Activated naive CD4-positive, alpha-beta T cell treated with anti-CD3 and anti-CD28 coated beads, Interleukin-2, amount 50 U/mL, for 72 hours (primary cell): ENCODE measurements at places on chromosomes 13 and 19.

DNA sequence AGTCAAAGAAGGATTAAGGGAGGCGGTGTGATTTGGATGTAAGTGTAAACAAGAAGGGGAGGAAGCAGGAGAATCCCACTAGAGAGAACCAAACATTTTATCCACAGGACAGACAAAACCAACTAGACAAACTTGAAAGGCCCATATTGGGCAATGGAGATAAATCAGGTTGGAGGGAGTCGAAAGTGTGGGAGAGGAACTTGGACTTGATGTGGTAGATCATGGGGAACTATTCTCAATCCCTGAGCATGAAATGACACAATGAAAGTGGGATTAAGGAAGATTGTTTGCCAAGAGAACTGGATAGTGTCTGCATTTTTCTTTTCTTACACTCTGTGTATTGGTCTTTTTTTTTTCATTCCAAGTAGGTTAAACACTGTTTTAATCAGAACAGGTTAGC, 17.9 kb downstream of the GPR183 start:
- no peak for DNase-seq

DNA sequence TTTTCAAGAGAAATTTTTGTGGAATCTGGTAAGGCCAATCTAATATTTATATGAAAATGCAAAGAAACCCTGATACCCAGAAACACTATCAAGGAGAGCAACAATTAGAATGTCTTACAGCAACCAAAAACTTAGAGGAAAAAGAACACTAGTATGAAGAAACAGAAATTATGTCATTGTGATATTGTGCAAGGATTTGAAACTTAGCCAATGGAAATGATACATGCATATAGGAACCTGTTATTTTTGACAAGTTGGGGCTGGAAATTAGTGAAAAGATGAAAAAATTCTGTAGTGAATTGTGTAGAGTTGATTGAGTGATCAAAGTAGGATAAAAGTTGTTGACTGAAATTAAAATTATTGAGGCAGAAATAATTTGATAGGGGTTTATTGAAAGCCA, 792.6 kb upstream of the SLITRK6 start:
- no peak for DNase-seq

DNA sequence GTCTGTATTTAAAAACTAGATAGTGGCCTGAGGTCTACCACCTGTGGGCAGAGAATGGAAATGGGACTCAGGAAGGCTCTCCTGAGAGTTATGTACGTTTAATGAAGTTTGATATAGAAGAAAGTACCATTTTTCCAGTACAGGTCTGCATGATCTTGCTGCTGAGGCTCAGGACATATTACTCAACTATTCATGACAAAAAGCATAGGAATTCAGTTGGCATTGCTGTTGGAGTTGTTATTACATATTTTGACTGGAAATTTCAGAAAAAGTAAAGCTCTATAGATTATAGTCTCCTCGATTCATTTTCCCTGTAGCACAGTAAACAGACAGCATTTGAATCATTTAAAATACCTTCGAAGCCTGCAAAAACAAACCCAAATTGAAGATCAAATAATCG, 469.8 kb downstream of the DCT start:
- no peak for DNase-seq

DNA sequence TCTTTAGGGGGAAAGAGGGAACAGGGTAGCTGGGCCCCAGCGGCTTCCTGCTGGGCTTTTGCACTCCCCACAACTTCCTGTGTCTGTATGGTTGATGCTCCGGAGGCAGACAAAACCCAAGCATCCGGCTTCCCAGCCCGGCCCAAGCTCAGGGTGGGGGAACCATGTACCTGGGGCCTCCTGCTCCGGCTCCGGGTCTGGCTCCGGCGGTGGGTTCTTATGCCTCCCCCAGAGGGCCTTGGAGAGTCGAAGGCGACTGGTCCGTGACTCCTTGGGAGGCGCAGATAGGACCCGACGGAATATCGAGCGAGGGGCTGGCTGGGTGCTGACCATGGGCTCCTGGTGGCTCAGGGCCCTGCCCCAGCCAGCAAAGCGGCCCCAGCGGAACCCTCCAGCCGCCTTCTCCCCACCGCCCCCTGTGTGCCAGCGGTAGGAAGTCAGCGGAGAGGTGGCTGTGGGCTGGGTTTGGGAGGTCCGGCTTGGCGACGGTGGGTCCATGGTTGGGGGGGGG, 428 bp downstream of the RASAL3 start:
- DNase-seq = peak; percentile 80

- peak; percentile 53 for DNase-seq
Measured at GRCh38 chr19:51259348-51260245, 8.7 kb downstream of the SIGLECL1 start.

GRCh38 chr19:38693380-38694223, 46.2 kb downstream of the ACTN4 start:
- no peak for DNase-seq

DNA sequence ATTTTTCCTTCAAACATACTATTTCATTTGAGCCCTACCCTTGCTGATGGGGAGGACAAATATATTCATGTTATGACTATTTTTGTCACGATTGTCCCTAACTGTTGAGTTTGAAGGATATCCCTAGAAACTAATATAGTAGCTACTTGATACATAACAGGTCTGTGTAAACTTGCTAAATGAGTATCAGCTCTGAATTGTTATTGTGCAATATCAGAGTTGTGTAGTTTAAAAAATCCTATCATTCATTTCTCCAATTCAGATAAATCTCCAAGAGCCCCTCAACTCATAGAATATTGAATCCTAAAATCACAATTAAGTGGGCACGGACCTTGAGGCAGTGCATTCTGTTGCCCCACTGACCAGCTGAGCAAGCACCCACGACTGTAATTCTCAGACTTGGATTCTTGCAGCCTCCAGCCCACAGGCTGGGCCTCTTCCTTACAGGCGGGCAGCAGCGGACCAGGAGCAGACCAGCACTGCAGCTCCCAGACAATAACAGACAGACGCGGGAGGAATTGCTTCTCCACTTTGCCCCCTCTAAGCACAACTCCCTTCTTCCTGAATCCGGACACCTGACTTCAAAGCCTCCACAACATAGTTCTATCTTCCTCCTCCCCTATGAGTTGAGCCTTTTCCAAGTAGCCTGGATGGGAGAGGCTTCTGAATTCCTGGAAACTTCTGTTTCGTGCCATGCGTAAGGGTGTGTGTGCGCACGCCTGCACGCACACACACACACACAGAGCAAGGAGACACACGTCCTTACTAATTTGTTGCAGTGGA, 337.6 kb upstream of the ARGLU1 start:
- no peak for DNase-seq

GRCh38 chr19:16034958-16035560, 41.2 kb upstream of the TPM4 start:
- no peak for DNase-seq

- no peak for DNase-seq
Measured at GRCh38 chr19:8115805-8116396, 33.5 kb downstream of the FBN3 start.

GRCh38 chr19:46144756-46145155, 3.3 kb upstream of the IGFL2 start:
- DNase-seq = no peak

GRCh38 chr13:27923794-27924528, 4.2 kb downstream of the PDX1 start:
- peak; percentile 41 for DNase-seq

- no peak for DNase-seq
Measured at GRCh38 chr13:46728777-46729176, 68.2 kb downstream of the ESD start.

DNA sequence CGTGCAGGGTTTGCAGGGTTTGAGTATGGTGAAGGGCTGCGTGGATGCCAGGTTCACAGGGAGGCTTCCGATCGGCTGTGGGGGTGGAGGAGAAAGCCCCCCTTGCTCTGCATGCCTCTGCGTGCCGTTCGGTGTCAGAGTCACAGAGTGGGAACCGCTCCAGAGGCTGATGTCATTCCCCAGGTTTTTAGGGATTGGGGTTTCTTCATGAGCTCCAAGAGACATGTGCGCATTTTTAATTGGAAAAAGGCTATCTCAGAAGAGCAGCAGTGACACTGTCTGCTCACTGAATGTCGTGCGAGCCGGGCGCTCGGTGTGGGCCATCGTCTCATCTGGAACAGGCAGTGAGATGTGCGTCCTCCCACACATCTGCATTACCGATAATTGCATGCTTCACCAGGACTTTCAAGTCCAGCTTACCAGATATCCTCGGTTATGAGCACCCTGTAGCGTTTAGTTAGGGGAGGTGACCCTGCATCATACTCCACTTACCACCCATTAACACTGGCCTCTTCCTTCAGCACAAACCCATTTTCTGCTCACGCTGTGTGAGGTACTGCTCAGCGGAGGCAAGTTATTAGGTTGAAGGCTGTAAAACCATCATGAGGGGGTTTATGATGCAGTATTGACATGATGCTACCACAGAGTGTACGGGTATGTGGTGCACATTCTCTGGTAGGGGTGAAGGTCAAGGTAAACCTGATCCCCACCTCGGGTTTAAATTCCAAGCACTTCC, 1.7 kb downstream of the MCF2L start:
- no peak for DNase-seq

GRCh38 chr13:25171170-25171516, 945 bp downstream of the AMER2 start:
- no peak for DNase-seq

- no peak for DNase-seq
Measured at GRCh38 chr13:45331123-45331619, 9.8 kb downstream of the TPT1 start.

- no peak for DNase-seq
Measured at GRCh38 chr13:22210134-22210930, 539.5 kb downstream of the FGF9 start.

GRCh38 chr19:55116232-55116858, 1.1 kb downstream of the PPP1R12C start:
- peak; percentile 53 for DNase-seq

DNA sequence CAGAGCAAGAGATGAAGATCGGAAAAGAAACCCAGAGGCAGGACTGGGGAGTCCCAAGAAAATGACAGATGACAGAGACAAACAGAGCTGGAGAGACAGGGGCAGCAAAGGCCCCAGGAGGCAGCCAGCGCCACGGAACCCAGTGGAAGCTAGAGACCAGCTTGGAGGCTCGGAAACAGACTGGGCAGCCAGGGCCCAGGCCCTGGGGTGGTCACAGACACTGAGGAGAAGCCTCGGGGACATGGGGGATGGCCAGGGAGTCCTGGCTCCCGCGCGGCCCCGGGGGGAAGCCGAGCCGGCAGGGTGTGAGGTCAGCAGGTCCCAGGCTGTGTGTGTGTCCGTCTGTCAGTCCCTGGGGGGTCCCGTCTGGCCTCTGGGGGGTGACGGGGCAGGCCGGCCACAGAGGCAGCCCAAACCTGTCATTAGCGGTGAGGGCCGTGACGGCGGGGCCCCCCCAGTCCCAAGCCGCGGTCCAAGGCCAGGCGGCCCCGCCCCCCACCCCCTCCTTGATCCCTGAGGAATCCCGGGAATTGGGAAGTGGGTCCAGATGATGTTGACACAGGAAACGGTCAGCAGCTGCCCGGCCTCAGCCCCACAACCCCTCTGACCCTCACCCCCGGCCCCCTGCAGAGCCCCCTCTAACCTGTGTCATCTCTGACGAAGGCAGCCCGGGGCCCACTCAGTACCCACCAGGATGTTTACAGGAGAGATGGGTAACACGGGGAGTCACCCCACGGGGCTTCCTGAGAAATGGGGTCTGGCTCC, 2.5 kb upstream of the TMEM190 start:
- no peak for DNase-seq

DNA sequence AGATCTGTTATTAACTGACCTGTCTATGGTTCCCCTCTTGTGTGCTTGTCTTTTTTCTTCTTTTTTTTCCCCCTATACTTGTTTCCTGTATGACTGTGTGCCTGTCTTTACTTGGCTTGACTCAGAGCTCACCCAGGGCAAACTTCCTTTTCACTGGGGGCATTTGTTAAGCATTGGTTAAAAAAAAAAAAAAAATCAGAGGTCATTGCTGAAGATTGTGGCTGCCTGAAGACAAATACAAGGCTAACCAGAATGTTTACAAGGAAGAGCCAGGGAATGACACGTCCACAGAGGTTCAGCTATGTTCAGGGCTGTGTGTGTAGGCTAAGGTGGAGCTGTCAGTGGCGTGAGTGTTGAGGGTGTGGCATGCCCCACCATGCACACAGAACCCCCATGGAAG, 47.1 kb downstream of the LNX2 start:
- no peak for DNase-seq

DNA sequence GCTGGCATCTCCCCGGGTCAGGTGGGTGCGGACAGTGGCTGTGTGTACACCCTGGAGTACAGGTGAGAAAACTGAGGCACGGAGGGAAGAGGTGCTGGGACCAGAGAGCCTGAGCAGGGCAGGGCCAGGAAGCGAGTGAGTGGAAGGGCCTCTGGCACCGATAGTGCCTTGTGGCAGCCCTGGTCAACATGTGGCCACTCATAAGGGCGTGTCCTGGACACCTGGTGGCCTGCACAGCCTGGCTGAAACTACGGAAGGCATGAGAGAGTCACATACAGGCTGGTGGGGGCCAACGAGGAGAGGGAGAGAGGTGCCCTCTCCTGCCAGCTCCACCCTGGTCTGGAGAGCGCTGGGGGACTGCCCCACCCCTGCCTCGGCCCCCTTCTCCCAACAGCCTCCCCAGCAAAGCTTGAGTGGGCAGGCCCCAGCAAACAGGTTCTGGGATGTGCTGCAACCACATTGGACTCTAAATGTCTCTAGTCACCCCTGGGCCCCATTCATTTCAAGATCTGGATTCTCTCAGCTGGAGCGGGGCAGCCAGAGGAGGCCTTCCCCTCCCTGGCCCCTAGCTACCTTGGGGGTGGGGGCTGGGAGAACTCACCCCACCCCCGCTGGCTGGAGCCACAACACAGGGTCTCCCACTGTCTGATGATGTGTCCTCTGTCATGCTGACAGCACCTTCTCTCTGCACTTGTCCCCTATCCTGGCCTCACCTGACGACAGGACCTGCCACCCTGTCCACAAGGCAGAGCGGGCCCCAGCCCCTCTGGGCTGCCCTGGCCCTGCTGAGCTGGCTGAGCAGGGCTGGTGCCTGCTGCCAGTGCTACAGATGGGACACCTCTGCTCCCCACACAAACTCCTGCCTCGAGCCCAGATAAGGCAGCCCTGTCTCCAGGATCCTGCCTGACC, 5.8 kb downstream of the CBARP start:
- DNase-seq = no peak

DNA sequence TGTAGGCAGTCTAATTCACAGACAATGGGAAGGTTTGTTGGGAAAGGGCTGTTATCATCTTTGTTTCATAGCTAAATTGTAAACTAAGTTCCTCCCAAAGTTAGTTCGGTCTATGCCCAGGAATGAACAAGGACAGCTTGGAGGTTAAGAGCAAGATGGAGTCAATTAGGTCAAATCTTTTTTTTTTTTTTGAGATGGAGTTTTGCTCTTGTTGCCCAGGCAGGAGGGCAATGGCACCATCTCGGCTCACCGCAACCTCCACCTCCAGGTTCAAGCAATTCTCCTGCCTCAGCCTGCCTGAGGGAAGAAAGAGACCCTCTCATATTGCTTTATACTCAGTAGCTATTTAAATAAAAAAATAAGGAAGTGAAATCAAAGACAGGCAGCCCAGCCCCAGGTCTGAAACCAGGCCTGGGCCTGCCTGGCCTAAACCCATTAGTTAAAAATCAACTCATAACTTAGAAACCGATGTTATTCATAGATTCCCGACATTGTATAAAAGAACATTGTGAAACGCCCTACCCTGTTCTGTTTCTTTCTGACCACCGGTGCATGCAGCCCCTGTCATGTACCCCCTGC, 297.4 kb upstream of the SGCG start:
- no peak for DNase-seq

- no peak for DNase-seq
Measured at GRCh38 chr19:7637374-7638256, 705 bp downstream of the STXBP2 start.
